ENCODE measurements at places on chromosomes 1 and 21.

GRCh38 chr1:165161130-165161529, 195.4 kb downstream of the LMX1A start:
- DNase-seq, result peak; percentile 57

DNA sequence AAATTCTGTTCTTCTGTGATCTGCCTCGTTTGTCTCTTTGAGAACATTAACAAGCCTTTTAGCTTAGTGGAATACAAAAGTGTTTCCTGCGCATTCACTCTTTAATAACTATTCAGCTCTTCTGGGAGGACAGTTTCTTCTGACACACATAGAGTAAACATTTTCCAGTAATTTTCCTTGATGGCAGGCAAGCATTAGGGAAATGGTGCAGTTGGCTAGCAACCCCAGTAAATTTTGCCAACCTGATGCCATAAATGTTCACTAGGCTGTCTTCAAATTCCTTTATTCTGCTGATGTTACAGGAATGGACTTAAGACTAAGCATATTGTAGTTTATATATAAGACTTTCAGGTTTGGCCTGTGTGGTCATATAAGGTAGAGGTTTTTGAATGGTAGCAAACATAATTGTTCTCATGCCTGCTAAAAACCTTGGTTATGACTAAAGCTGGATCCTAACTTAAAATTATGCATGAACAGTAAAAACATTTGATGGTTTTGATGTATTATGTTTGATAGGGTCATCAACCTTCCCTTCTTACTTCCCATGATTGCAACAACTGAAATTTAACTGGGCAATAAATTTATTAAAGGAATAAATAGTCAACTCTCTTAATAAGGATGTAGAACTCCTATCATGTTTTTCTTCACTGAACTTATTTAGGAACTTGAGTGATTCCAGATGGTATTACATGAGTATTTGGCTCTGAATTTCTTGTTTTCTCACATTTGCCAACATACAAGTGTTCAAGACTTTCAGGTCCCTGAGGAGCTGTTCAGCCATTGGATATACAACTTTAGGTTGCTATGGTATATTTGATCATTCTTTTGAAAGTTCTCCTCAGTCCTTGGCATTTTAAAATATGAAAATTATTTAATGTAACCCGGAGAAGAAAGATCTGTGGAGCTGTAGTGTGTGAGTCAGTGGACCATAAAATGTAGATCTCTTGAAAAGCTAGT, 223.4 kb downstream of the FMN2 start:
- DNase-seq, result no peak

- DNase-seq, result no peak
Observed at GRCh38 chr21:42570841-42571387, 57.3 kb downstream of the SLC37A1 start.

- no peak for DNase-seq
Observed at GRCh38 chr1:230292689-230293389, 133.3 kb downstream of the PGBD5 start.
